ENCODE measurements at places on chromosomes 4 and X. TPM values are rescaled to one million over a fixed set of nuclear protein-coding genes. Genes with fewer than 3 reads are reported as not detected.

GRCh38 chr4:87132035-87132434 lies 88.4 kb downstream of the KLHL8 start:
- no peak for DNase-seq

Gene RHOXF2
- not detected for polyA plus RNA-seq

- DNase-seq, result peak; percentile 86
Measured at GRCh38 chr4:153655928-153656327, 28.2 kb upstream of the TLR2 start.

DNA sequence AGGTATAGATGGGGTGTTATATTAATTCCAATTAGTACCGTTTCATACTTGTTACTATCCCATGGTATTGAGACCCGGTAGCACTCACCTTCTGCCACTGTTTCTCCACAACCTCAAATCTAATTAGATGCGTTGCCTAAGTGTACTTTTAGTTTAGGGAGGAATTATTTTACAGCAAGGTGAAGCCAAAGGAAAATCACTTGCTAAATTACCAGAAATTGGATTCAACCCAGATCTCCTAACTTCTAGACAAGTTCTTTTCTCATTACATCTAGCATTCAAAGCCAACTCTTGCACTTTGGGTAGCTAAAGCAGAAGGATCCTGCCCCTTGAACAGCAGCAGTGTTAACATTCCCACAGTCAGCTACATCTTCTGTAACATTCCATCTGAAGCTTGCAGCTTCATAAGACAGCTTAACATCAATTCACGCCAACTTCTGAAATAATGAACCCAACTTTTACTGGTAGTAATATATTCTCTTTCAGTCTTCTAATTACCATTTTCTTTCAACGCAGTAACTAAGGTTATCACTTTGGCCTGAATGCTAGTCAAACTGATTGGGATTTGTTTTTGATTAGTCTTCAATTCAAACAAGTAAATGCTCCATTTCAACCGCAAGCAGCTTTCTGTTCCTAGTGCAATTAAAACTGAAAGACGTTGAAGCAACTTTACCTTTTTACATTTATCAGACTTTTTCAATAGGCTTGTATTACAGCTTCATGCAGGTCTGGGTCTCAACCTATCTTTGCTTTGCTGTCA lies 934 bp upstream of the SEC31A start:
- DNase-seq, result no peak

DNA sequence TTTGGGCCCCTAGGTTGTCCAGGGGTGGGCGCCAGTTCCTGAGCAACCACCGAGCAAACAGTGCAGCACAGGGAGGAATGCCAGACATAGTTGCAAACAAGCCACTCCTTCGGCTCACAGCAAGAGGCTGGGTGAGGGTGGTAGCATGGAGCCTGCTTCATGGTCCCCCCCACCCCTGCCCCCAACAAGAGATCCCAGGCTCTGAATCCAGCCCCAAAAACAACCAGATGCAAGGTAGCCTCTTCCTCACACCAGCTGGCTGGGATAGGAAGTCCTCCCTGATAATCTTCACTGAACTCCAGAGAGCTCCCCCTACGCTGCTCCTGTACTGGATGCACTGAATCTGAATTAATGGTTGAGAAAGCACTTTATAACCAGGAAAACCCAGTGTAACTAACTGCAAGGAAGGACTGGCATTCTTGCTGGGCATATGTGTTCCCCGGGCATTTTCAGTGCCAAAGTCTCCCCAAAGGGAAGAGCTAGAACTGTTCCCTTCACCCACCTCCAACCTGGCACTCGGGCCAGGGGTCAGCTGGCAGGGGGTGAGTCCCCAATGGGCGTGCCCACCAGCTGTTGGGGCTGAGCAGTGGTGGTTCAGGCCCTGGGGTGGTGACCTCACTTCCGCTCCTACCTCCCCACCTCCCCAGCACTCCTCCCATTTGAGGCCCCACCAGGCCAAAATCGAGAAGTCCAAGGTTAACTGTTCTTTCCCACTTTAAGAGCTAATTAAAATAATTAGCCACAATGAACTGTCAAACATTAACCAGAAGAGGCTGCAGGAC lies 1.5 kb downstream of the ELF4 start:
- peak; percentile 45 for DNase-seq

Gene PARM1
- polyA plus RNA-seq, result 0.01 TPM

Gene HMGN5
- polyA plus RNA-seq, result 3.7 TPM

Gene PCDH18
- 0.01 TPM for polyA plus RNA-seq

- no peak for DNase-seq
Measured at GRCh38 chr4:5465956-5466355, 242.4 kb downstream of the EVC2 start.

Gene KLHL8
- 3.5 TPM for polyA plus RNA-seq

GRCh38 chr4:139768366-139768765 lies 102.7 kb downstream of the MGST2 start:
- DNase-seq, result no peak

DNA sequence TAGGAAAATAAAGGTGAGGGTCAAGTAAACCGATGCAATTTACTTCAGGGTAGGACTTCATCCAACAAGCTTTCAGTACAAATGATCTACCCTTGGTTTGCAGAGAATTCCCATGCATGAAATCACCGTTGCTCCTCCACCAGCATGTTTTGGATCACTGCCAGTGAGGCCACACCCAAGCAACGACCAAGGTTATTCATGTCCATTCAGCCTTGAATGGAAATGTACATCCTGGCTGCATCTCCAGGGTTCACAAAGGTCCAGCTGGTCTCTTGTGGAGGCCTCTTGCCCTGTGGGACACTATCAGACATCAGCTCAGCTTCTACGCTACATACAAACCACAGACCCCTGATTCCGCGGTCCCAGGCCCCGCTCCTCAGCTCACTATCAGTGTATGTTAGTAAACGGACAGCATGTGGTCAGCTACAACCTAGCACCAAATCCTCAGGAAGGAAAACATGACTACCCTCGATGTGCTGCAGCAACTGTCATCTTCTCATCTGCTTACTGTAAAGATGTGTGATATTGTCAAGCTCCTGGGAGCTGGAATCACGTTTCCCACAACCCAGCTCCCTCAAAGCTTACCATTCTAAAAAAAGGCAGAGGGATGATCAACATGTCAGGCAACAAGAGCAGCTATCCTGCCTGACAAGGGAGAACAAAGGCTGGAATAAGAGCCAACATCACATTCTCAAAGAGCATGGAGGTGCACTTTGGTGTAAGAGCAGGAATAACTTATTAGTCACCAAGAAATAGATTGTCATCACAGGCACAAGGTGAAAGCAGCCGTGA lies 4.9 kb downstream of the LYAR start:
- DNase-seq, result peak; percentile 46

Gene PDE6B
- not detected for polyA plus RNA-seq

DNA sequence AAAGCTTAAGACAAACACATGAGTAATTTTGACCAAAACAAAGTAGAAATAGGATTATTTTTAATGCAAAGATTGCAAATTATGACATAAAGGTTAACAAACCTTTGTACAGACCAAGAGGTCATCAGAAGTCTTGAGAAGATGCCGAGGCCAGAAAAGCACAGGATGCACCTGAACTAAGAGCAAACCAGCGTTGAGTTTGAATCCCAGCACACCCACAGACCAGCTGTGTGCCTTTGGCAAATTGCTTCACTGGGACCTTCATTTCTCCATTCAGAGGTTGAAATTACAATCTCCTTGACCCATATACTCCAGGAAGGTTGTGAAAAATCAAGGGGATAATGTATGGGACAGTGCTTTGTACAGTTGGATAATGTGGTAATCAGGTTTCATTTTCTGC lies 56.6 kb downstream of the PPM1K start:
- no peak for DNase-seq

Gene OPHN1
- 3.3 TPM for polyA plus RNA-seq

DNA sequence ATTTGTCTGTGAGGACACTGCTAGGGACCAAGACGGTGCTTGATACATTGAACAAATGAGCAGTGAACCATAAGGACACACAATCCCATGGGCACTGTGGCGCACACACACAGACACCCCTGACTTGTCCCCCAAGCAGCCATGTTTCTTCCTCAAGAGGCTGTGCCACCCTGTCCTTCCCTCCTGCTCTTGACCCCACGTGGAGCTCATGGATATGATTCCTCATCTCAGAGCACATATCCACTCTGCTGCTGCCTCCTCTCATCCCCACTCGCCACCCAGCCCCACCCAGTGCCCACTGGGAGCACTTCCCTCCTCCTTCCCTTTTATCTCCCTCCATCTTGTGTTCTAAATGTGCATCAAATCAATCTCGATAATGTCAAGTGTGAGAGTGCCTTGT lies 102.4 kb downstream of the PARM1 start:
- DNase-seq, result no peak

Gene TRIM75
- polyA plus RNA-seq, result not detected

Gene MAGEA12
- not detected for polyA plus RNA-seq

Gene NSUN7
- polyA plus RNA-seq, result not detected

Gene MAGEC3
- not detected for polyA plus RNA-seq

- no peak for DNase-seq
Measured at GRCh38 chr4:98680806-98681205, 22.4 kb upstream of the TSPAN5 start.

DNA sequence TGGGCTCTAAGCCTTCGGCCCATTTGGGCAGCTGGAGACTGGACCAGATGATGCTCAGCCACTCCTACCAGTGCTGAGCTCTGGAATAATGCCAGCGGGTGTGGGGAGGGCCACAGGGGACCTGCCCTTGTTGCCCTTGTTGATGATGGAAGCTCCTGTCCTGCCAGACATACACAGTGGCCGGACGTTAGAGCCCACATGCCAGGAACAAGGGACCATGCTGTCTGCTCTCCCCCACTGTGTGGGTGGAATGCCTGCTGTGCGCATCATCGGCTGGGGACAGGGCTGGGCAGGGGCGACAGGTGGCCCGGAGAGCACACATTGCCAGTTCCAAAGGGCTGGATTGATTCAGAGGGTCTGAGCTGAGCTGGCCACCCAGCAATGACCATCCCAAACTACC lies 2.0 kb downstream of the ABLIM2 start:
- no peak for DNase-seq

Gene HSFX4
- not detected for polyA plus RNA-seq

DNA sequence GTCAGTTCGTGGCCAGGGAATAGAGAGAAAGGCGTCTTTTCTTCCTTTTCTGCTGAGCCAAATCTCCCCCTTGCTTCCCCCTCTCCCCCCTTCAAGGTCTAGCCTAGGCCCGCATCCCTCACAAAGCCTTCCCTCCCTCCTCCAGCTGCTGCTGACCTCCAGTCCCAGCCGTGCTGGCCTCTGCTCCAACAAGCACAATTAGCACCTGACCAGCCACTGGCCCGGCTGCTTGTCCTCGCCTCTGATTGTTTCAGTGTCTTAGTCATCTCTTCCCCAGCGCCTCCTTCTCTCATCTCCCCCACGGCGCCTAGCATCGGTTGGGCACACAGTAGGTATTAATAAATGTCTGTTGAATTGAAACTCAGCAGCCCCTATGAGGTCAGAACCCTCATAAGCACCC lies 4.2 kb downstream of the ELF4 start:
- DNase-seq, result no peak

Gene NDP
- polyA plus RNA-seq, result 0.02 TPM

DNA sequence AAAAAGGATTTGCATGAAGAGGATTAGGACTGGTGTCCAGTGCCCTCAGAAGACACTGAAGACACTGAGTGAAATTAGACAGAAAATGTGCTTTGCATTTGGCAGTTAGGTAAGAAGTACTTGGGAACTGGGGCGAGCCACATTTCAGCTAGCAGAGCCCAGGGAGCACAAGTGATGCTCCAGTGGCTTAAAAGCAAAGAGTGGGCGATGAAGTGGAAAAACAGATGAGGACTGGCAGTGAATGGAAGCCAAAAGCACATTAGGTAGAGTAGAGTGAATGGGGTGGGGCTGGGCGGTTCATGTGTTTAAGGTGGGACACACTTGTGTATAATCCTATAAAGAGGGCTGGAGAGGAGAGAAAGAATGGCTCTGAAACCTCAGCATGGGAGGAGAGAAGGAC lies 18.4 kb downstream of the DCLK2 start:
- DNase-seq, result no peak

Gene GPR101
- not detected for polyA plus RNA-seq

Gene RAB41
- polyA plus RNA-seq, result not detected

- DNase-seq, result no peak
Measured at GRCh38 chr4:173509036-173510001, 20.7 kb downstream of the HAND2 start.

Gene BBS12
- 2.6 TPM for polyA plus RNA-seq

DNA sequence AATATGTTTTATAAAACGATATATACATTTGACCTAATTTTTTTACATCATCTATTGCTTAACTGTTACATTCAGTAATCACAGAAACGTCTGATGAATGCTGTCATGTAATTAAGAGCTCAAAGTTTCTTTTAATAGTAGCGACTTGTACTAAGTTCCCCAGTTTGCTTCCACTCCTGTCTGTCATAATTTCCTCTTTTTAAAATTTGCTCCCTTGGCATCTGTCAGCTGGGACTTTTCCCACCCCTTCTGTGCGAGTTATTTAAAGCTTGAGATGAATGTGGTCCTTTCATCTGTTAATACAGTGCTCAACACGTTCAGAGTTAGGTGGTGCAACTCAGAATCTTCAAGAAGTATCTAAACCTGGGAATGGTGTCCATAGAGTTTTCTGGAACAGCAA lies 1.2 kb downstream of the RAP1GDS1 start:
- peak; percentile 11 for DNase-seq

DNA sequence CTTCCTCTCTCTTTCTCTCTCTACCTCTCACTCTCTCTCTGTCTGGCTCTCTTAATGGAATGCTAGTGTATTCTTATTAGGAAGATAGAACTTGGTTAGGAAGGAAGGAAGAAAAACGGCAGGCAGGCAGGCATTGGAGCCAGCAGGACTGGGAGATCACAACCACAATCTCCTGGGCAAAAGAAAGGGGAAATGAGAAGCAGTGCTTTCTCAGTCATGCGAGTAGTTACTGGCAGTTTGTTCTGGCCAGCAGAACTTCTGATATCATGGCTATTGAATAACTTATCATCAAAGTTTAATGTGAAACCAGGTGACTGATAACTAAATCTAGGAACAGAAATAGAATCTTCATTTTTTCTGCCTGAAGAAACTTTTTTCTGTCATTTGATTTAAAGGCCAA lies 60.9 kb upstream of the PAGE1 start:
- DNase-seq, result no peak

GRCh38 chrX:110142096-110142495 lies 139.2 kb downstream of the TMEM164 start:
- DNase-seq, result peak; percentile 90

DNA sequence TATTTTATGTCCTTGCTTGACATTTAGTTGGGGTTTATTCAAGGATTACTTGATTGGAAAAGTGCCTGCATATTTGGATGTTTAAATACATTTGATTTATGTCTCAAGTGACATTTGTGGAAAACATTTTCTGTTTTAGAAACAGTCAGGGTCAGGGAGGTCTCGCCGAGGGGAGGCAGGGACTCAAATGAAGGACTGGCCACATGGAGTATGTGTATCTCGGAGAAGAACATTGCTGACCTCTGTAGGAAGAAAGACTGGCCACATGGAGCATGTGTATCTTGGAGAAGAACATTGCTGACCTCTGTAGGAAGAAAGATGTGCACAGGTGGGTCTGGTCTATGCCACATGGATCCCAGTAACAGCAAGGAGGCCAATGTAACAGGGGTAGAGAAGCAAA lies 233.6 kb downstream of the TRIML1 start:
- peak; percentile 29 for DNase-seq

Gene SPANXA2
- polyA plus RNA-seq, result not detected

Gene DIPK2B
- not detected for polyA plus RNA-seq

Gene POU4F2
- not detected for polyA plus RNA-seq

Gene SRD5A3
- 8.3 TPM for polyA plus RNA-seq

Data from mammary epithelial cell (primary cell).